Bronchial smooth muscle cell (primary cell): ENCODE measurements at places on chromosomes 3 and 15. TPM values are rescaled to one million over a fixed set of nuclear protein-coding genes. Genes with fewer than 3 reads are reported as not detected.

The DGKG gene
- total RNA-seq = 2.5 TPM in 1 of 2 replicates, not detected in the other

The ARHGEF26 gene
- 0.09 and 0.95 TPM in 2 replicates for total RNA-seq

The GP5 gene
- total RNA-seq = under 0.01 and 0.09 TPM in 2 replicates

The ALAS1 gene
- 27.3 and 28.2 TPM in 2 replicates for total RNA-seq

The BDH1 gene
- total RNA-seq = 1.4 and 2.0 TPM in 2 replicates

The FOXL2 gene
- total RNA-seq = under 0.01 TPM in 1 of 2 replicates, not detected in the other

The MEGF11 gene
- total RNA-seq = not detected in 2 replicates

The GOLGA6L7 gene
- not detected in 2 replicates for total RNA-seq

The SI gene
- total RNA-seq = not detected in 2 replicates

The LYZL4 gene
- total RNA-seq = not detected in 2 replicates

The LTK gene
- 0.17 and 0.63 TPM in 2 replicates for total RNA-seq

The SPINK8 gene
- total RNA-seq = not detected in 2 replicates

The C15orf39 gene
- 0.95 and 1.6 TPM in 2 replicates for total RNA-seq

The TIPIN gene
- total RNA-seq = 9.9 and 10.0 TPM in 2 replicates

The FGF12 gene
- under 0.01 TPM in 1 of 2 replicates, not detected in the other for total RNA-seq

The FGD5 gene
- 0.16 TPM in 1 of 2 replicates, not detected in the other for total RNA-seq

The CMTM7 gene
- 2.1 and 3.8 TPM in 2 replicates for total RNA-seq

The TNNC1 gene
- total RNA-seq = 0.43 and 0.63 TPM in 2 replicates

The PDE12 gene
- total RNA-seq = 6.3 and 9.4 TPM in 2 replicates

The PLAAT1 gene
- total RNA-seq = not detected in 2 replicates

The CEP152 gene
- total RNA-seq = 3.3 and 8.8 TPM in 2 replicates

The SUSD5 gene
- total RNA-seq = 3.9 and 5.7 TPM in 2 replicates

The CAPN7 gene
- total RNA-seq = 17.0 and 22.1 TPM in 2 replicates

The GOLGA8K gene
- 0.16 and 0.17 TPM in 2 replicates for total RNA-seq

The SLC25A20 gene
- total RNA-seq = 20.8 and 21.0 TPM in 2 replicates

The LINS1 gene
- total RNA-seq = 6.1 and 6.3 TPM in 2 replicates

The CASR gene
- total RNA-seq = not detected in 2 replicates

The CYP1A2 gene
- total RNA-seq = not detected in 2 replicates

The RPS27L gene
- 442 and 656 TPM in 2 replicates for total RNA-seq

The C2CD4B gene
- not detected in 2 replicates for total RNA-seq
